ENCODE measurements at places on chromosomes 2 and 18.
A peak's percentile ranks its signal among the peaks of the same experiment; 100 is the strongest.

DNA sequence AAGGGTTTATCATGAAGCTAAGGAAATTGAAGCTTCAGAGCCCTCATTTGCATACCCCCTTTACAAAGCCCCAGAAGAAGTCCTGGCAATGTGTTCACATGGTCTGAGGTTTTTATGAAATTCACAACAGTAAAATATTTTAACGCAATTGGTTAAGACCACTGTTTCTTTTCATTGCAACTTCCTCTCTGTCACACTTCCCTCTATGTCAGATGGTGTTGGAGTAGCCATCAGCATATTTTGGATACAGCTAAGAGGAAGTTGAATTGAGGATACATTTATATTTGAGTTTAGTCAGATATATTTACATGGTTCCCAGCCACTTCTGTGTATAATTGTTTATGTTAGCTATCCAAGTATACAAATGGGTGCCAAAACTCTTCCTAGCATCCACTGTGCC is 170.0 kb downstream of the TXNL1 start:
- no peak for DNase-seq

DNA sequence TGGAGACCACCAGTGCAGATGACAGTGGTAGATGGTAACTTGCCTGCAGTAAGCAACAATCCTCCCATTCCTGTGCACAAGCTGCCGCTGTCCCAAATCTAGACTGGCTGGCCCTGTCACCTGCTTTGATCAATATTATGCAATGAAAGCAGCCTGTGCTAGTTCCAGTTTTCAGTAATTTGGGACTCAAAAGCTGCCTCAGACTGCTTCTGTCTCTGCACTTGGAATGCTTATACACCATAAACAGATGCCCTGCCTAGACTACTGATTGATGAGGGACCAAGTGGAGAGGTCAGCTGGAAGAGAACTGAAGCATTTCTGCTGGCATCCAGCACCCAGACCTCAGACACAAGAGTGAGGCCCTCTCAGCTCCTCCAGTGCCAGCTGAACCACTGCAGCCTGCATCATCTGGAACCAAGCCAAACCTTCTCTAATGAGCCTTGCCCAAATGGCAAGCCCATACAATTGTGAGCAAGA is 24.9 kb downstream of the CCBE1 start:
- no peak for DNase-seq

- DNase-seq, result no peak
Observed at GRCh38 chr2:234421-234820, 29.4 kb downstream of the SH3YL1 start.

DNA sequence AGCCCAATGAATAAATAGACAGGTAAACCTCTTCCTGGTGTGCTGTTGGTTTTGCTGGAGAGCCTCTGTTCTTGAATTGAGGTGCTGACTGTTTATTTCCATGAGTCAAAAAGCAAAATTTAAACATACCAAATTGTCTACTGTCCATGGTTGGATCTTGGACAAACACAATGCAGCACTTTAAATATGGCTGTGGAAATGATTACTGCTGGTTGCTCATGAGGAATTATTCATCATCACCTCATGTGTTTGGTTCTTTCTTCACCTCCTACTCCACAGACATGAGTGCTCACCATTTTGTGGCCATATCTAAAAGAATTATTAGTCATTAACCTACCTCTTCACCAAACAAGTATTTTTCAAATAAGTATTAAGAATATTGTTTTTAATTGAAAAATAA is 85.3 kb upstream of the GALNT5 start:
- DNase-seq, result no peak

DNA sequence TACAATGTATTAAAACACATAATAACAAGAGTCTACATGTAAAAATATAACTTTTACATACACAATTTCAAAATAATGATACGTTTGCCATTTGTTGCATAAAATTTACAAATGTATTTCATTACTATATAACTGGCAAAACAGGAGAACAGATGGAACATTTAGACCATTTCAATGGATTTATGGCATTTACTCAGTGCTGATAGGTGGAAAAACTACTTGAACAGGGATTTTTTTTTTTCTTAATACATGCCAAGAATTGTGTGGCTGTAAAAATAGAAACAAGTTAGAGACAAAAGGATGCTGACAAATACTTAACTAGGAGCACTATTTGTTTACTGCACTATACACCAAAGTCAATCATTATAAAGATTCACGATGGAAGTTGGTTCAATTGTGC is 266.8 kb upstream of the CCDC68 start:
- DNase-seq, result no peak

- no peak for DNase-seq
Observed at GRCh38 chr2:215531284-215531683, 95.4 kb upstream of the FN1 start.

DNA sequence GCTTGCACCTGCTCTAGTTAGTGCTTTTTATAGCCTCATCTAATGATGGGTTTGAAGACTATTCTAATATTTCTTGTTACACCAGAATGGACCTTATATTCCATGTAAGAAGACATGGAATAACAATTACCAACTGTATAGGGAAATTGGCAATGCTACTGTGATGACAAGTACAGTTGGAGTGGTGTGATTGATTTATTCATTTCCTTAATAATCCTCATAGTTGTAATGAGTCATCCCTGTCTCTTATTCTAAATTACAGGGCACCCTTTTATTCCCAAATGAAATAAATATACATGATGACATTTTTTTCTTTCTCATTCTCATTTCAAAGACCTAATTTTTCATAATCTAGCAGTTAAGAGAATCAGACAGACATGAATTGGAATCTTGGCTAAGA is 18.3 kb upstream of the TLK1 start:
- DNase-seq, result no peak

DNA sequence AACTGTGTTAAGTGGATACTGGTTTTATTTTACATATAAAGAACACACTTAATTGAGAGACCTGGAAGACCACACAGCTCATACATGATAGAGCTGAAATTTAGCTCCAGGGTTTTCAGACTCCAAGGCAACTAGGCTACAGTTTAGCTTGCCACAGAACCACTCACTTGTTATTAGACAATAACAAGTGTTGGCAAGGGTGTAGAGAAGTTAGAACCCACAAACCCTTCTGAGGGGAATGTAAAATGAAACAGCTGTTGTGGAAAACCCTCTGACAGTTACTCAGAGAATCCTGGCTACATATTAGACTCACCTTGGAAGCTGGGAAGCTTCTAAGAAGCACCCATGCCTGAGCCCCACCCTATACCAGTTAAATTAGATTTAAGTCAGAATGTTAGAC is 75.3 kb downstream of the MAP3K20 start:
- no peak for DNase-seq

GRCh38 chr2:195532255-195532627 is 124.8 kb upstream of the SLC39A10 start:
- no peak for DNase-seq

DNA sequence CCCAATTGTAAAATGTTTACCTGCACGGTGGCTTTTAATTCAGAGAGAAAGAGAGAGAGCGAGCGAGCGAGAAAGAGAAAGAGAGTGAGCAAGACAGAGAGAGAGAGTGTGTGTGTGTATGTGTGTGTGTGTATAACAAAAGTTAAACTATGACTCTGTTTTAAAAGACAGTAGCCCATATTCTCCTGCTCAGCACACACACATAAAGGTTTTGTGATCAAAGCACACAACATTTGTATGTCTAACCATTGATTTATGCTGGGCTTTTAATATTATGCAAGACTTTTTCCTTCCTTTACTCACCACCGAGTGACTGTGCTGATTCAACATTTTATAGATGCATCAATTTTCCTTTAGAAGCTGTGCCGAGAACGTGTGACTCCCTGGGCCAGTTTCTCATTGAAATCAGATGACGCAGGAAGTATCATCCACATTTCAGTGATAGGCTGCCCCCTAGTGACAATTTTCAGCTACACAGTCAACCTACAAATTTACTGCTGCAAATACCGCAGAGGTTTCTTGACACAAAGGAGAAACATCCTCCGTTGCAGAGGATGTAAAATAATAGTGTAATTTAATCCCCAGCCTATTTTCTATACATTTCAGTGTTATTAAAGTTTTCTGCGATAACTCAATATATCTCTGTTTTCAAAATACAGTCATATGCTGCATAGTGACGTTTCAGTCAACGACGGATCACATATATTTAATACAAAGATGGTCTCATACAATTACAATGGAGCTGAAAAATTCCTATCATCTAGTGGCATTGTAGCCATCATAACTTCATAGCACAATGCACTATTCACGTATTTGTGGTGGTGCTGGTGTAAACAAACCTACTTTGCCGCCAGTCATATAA is 165.9 kb upstream of the TANK start:
- peak; percentile 82 for DNase-seq

DNA sequence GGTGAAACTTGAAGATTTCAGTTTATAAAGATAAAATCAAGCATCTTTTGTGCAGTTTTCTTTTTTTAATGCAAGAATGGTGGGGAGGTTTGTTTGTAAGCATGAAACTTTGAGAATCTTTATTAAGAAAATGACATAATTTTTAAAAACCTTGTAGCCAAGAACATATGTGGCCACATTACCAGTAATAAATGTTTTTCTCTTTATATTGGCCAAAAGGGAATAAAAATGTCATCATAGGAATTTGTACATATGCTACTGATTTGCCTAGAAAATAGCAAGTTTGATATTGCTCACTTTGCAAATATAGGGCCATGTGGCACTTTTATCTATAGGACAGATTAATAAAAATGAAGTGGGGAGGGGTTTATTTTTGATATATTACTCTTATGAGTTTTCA is 25.6 kb downstream of the METTL21A start:
- no peak for DNase-seq

GRCh38 chr2:144405982-144406788 is 113.7 kb downstream of the ZEB2 start:
- no peak for DNase-seq

DNA sequence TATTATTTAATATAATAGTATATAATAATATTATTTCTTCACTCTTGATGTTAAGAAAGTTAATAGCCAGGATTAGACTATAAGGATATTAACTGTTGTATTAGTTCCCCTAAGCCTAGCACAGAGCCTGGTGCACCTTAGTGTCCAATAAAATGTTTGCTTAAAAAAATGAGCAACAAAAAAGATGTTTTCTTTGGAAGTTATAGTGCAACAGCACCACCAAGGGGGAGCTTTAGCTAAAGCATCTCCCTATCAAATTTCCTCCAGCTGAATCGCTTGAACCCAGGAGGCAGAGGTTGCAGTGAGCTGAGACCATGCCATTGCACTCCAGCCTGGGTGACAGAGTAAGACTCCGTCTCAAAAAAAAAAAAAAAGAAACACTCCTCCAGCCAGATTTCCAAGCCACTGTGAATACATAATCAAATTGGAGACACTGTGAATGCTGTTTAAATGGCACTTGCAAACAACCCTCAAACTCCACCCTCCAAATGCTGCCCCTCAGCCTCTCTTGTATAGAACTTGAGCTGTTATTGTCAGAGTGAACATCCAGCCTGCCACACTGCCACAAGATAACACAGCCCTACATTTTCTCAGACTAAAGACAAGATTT is 221.9 kb downstream of the DYM start:
- peak; percentile 33 for DNase-seq

DNA sequence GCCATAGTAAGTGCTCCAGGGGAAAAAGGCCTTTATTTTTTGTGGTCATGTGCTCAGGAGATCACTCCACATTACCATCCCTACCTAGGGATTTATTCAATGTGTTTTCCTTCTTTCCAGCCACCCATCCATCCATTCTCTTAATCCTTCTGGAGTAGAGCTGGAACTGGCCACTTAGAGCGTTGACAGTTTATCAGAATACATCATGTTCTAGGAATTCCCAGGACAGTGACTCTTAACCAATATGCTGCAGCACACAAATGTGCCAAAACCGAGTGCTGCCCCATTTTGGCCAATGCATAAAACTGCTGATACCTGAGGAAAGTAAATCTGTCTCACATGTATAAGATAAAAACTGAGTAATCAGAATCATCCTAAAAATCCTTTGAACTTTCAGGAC is 63.7 kb downstream of the FARSB start:
- DNase-seq, result no peak

DNA sequence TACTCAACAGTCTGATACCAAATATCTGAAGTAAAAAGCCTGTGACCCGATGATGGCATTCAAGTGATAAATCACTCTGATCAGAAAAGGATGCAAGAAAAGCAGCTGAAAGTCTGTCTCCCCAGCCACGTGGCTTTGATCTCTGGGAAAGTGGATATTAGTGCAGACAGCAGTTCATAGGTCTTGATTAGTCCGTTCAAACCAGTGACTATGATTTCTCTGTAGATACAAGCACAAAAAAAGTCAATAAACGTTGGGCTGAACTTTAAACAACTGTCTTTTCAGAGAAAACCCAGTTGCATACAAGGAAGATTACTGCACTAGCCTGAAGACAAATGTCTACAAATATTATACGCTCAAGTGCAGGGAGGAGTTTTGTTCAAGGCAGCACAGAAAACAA is 107.7 kb upstream of the CDC42EP3 start:
- DNase-seq, result no peak

GRCh38 chr2:159564081-159564480 is 52.3 kb downstream of the BAZ2B start:
- no peak for DNase-seq

DNA sequence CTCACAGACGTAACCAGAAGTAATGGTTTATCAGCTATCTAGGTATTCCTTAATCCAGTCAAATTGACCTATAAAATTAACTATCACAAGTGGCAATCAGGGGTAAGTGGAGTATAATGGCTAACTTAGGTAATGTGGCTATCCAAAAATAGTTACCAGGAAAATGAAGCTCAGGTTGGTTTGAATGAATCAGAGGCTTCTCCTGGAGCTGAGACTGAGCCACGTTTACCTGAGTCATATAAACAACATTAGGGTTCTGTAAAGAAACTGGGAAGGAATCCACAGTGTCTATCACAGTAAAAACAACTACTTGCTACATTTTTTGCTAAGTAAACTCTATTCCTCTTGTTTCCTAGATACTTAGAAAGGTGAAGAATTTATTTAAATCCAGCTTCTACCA is 236.0 kb upstream of the SPHKAP start:
- DNase-seq, result no peak

DNA sequence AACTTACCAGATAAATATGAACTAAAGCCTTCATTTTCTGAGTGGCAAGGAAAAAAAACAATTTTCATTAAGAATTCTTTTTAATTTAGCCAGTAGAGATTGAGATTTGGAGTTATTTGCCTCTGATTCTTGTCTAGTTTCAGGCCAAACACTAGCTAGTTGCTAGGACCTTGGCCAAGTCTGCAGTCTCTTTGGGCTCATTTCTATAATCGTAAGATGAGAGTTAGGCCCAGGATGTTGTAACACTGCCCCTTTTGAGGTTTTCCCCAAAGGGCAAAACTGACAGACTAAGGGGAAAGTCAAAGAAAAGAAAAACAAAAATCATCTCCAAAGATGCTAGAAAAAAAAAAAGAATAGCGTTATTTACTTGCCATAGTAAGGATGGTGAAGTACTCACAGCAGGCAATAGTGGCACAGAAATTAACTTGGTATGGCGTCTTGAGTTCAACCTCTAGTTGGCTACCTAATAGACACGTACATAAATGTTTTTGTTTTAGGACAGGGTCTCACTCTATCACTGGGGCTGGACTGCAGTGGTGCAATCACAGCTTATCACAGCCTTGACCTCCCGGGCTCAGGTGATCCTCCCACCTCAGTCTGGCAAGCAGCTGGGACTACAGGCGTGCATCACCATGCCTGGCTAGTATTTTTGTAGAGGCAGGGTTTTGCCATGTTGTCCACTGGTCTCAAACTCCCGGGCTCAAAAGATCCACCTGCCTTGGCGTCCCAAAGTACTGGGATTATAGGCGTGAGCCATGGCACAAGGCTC is 23.0 kb upstream of the ADAM17 start:
- no peak for DNase-seq

All from neural crest cell (in vitro differentiated cells).